Erythroblast (primary cell): ENCODE measurements at places on chromosomes 6 and 20.
A peak's percentile ranks its signal among the peaks of the same experiment; 100 is the strongest.

GRCh38 chr20:1224205-1224890 is 1.5 kb upstream of the RAD21L1 start:
- DNase-seq, result no peak

DNA sequence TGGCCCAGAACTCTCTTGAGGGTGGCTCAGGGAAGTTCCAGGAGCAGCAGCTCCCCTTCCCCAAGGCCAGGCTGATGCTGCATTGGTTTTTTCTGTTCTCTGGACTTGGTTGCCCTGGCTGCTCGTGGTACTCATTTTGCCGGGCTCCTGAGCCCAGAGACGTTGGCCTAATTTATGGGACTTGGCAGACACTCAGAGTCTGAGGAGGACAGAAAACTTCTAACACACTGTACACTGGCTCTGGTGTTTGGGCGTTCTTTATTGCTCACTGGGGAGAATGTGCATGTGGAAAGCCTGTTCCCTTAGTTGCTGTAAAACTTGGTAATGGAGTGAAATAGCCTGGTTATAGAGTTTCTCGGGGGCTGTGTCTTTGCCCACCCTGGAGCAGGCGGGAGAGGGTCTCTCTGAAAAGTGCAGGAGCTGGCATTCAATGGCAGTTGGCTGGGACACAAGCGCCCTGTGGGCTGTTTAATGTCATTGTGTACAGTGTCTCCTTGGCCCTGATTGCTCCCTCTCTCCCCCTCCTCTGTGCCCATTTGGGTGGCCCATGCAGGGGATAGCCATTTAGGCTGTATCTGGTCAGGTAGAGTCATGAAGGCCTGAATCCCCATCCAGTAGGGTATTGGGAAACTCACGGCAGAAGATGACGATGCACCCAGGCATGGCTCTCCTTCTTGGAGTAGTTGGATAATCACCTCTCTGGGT is 109.3 kb downstream of the CDC5L start:
- DNase-seq, result no peak

DNA sequence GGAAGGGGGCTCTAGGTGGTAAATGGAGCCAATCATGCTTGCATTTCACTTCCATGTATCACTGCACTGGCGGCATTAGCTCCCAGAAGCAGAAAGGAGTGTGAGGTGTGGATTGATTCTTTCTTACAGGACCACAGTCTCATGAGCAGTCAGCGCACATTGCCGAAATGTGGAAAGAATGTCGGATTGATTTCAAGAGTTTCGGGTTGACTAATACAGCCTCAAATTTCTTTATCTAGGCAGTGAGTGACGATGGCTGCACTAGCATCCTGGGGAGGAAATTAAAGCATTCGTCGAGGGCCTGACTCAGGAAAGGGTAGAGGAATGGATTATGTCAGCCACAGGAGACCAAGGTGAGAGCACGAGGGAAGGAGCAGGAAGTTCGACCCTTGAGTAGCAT is 222.8 kb upstream of the CDYL start:
- no peak for DNase-seq

GRCh38 chr20:3106658-3107463 is 22.3 kb upstream of the AVP start:
- DNase-seq, result no peak

DNA sequence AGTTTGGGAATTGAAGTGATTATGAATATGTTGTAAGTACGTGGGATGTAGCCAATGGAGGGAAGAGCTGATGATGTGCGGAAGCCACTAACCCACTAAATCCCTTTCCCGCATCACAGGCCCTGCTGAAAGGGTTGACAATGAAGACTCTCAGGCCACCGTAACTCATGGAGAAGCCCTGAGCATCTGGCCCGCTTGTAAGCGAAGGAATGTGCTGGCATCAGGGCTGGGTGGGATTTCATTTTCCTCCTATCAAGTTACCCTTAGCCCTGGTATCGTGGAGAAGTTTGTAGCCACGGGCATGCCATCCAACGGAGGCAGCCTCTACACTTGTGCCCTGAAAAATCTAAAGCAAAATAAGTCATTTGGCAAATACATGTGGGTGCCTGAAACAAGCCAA is 355.0 kb downstream of the CDH26 start:
- DNase-seq, result no peak

DNA sequence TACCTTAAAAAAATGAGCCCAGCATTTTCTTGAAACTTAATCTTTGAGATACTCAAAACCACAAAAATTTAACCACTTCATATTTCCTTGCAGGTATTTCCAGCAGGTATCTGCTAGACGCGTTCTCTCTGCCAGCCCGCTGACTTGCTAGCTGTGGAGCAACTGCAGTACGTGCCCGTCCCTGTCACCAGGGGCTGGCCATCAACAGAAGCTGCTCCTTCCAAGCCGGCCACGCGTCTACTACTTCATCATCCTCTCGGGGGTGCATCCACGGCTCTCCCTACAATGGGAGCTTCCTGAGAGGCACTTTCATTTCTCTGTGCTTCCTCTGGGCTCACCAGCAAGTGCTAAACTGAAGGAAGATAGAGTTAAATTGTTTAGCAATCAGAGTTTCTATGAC is 132.4 kb downstream of the DTNBP1 start:
- no peak for DNase-seq

DNA sequence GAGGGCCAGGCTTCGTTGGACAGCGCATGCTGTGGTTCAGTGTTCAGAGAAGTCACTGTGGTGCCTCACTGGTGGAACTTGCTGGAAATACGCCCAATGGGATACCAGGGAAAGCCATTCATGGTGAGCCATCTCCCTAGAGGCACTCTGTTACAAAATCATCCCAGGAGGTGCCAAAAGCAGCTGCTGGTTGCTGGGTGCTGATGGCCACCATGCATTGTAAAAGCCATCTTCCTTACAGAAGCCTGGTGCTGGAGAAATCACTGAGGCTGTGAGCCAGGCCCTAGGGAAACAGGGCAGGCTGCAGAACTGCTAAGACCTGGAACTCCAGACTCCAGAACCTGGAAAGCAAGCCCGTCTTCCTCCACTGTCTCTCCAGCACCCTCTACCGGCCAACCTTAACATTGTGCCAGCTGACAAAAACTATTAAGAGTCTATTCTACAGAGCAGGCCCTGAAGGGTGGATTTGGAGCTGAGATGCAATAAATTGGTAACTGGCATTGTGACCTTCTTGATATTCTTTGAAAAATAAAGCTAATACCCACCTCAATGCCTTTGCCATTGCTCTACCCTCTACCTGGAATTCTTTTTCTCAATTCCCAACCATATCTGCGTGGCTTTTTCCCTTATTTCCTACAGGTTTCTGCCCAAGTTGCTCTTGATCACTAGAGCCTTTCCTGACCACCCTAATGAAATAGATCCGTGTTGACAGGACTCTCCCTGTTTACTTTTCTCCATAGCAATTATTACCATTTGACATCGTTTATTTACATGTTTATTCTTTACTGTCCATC is 18.5 kb downstream of the SNRPB start:
- DNase-seq, result peak; percentile 56

- DNase-seq, result no peak
These were observed 55.3 kb downstream of the RBM24 start for GRCh38 chr6:17336425-17336824.

DNA sequence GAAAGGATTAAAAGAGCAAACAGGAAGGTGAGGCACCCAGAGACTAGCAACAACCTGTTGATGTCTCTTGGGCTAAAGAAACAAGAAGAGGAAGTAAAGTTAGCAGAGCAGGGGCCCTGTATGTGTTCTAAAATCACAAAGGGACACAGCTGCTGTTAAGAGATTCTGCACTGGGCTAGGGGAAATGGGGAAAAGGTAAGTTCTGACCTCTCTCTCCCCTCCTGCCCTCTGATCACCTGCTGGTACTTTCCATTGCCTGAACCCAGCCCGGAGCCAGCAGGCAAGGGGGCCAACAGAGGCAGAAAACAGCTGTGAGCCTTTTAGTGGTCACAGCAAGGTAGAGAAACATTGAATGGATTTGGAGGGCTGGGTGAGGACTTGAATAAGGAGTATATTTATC is 13.5 kb upstream of the CNR1 start:
- no peak for DNase-seq

DNA sequence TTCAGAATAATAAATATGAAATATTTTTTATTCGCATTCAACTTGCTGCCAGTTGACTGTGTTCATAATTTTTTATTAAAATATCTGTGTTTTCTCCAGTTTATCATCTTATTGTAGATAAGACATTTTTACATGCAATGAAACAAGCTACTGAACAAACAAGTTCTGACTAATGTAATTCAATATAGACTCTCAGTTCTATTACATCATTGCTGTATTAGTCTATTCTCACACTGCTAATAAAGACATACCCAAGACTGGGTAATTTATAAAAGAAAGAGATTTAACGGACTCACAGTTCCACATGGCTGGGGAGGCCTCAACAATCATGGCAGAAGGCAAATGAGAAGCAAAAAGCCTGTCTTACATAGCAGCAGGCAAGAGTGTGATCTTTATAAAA is 1357.7 kb upstream of the CITED2 start:
- DNase-seq, result no peak

- peak; percentile 18 for DNase-seq
These were observed 995 bp downstream of the ZFP64 start for GRCh38 chr20:52190437-52191131.

GRCh38 chr6:143592335-143592734 is 80.8 kb upstream of the FUCA2 start:
- peak; percentile 23 for DNase-seq

DNA sequence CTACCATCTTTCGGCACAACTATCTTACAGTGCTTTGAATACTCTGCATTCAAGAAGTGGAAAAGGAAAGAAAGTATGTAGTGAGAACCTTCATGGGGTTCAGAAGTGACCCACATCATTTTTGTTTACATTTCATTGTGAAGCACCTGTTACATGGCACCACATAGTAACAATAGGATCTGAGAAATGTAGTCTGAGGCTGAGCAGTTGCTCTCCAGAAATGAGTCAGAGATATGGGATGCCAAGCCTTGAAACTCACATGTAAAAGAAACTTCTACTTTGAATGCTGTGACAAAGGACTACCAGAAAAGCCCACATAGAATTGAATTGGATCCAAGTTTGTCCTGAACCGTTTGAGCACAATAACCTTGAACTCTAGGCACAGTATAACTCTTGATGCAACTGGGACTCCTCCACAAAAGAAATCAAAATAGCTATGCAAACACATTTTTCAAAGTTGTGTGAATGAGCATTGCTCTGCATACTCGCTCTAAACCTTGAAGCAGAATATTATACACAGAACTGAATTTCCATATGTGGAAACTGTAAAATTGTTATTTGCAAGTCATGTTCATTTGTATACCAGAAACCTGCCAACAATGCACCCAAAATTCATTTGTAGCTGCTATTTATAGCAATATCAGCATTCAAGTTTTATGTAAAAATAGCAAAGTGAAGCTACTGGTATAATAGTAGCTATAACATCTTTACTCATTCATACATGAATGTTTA is 400.9 kb upstream of the POU3F2 start:
- DNase-seq, result no peak

GRCh38 chr6:15705981-15706380 is 43.2 kb upstream of the DTNBP1 start:
- DNase-seq, result no peak

DNA sequence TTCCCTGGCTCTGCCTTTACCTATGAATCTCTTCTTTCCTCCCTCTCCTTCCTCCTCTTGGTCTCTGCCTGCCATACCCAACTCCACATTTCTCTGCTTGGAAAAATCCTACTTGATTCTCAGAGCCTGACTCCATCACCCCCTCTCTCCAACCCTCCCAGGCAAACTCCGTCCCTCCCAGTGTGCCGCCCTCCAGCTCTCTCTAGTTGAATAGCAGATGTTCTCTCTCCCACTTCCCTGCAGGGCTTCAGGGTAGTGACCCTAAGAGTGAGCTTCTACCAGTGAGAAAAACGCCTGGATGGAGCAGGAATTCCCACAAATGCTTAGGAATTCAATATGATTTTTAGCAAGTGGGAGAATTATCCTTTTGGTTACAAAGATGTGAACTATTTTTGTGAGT is 141.6 kb downstream of the MTHFD1L start:
- no peak for DNase-seq

- peak; percentile 95 for DNase-seq
These were observed at the start of gene RALY for GRCh38 chr20:33993576-33994221. Gene RALY, plus strand, starts transcription at chr20:33993911. Its CDS starts 78,164 bp downstream, at chr20:34072075.

DNA sequence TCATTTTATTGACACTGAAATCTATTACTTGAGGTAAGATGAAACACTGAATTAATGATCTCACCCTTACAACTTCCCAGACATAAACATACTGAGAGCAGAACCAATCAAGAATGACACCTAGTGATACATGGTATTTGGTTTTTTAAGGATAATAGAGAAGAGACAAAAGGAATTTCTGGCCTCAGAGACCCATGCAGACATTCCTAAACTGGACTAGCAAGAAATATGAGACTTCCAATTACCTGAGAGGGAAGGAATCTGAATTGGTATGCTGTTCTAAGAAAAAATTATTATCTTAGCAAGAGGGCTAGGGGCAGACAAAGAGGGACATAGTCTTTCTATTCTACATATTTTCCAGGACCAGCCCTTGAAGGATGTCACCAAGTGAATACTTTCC is 141.1 kb downstream of the BMP5 start:
- DNase-seq, result no peak

GRCh38 chr6:43375693-43376092 is 6.2 kb upstream of the ZNF318 start:
- no peak for DNase-seq

DNA sequence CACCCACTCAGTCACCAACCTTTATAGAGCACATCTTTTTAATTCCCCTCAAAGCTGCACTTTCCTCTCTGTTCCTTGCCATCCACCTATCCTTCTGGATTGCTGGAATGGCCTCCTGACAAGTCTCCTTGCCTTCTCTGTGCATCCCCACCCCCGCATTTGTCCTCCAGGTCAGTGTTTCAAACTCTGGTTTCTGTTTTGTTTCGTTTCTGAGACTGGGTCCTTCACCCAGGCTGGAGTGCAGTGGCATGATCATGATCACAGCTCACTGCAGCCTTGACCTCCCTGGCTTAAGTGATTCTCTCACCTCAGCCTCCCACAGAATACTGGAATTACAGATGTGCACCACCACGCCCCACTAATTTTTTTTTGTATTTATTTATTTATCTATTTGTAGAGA is 96.2 kb downstream of the PLCB1 start:
- no peak for DNase-seq

- DNase-seq, result no peak
These were observed 536.2 kb downstream of the CBLN4 start for GRCh38 chr20:55469074-55469473.

- DNase-seq, result no peak
These were observed 50.7 kb upstream of the COL10A1 start for GRCh38 chr6:116176596-116176995.

DNA sequence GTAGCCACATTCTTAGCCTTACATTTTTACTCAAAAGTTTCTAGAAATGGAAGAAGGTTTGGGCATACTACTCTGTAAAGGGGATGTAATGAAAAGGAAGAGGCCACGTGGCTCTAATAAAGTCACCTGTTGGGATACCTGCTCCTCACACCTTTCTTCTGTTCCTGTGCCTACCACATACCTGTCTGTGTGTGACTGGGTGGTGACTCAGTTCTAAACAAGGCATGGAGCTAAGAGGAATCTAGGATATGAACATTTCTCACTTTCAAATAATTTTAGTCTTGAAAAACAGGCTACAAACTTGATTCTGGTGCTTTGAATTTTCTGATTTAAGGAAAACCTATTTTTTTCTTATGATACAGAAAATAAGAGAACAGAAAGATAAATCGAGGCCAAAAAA is 363.6 kb downstream of the RFPL4B start:
- no peak for DNase-seq
